ENCODE measurements at places on chromosomes 4 and X.

DNA sequence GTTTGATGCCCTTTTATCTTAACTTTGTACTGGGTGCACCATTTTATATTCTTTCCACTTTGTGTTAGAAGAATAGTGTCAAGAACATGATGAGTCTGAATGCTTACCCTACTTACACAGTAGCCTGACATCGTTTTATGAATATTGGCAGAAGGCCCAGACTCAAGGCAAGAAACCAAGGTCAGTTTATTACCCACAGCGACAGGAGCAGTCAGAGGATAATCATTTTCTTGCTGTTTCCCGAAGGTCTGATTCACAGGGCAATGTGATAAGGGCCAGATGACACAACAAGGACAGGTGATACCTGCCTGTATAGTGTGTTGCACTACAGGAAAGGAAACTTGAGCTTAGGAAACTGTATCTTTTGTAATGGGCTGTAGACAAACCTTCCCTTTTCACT is 417.4 kb downstream of the SPOCK3 start:
- no peak for DNase-seq

DNA sequence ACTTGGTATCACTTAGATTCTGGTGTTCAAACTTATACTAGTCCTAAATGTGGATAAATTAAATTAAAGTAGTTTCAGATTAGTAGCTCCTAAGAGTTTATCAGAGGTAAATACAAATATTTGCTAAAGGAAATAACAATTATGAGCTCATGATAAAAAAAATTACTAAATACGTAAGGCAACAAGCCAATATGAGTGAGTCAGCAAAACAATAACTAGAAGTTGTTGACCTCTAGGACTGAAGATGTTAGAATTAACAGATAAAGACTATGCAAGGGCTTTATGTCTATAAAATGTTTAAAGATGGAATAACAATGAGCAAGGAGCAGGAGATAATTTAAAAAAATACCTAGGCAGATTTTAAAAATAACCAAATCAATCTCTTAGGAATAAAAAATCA is 195.8 kb downstream of the CLCN4 start:
- DNase-seq = no peak

DNA sequence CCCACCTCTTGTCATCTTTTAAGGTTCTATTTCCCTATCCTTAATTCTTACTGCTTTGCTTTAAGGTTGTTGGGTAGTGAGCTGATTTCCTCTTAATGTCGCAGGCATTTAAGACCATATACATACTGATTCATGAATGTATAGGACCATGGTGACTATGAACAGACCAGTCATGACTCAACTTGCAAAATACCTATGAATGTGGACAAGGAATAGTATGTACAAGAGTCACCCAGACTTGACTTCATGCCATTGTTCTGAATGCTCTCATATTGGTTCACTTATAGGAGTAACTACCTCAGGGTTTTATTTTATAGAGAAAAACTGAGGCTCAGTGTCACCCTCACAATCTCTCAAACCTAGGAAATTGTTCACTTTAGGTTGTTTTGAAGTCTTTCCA is 44.3 kb downstream of the CCNG2 start:
- DNase-seq = peak; percentile 30

DNA sequence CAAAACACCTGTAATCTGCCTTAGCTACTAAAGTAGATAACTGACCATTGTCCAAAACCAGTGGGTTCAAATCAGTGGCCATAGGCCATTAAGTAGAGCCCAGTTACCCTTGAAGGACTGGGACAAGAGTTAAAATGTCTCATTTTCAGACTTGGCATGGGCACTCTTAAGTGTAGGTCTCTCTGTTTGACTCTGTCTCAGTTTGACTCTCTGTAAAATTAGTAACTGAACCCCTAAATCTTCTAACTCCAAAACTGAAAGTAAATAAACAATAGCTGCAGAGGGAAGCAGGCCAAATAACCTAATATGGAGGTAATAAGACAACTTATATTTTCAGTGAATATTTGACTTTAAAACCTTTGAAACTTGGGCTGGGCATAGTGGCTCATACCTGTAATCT is 89.1 kb downstream of the SLC16A2 start:
- no peak for DNase-seq

- no peak for DNase-seq
These were observed 38.9 kb downstream of the SAT1 start for GRCh38 chrX:23821847-23822246.

DNA sequence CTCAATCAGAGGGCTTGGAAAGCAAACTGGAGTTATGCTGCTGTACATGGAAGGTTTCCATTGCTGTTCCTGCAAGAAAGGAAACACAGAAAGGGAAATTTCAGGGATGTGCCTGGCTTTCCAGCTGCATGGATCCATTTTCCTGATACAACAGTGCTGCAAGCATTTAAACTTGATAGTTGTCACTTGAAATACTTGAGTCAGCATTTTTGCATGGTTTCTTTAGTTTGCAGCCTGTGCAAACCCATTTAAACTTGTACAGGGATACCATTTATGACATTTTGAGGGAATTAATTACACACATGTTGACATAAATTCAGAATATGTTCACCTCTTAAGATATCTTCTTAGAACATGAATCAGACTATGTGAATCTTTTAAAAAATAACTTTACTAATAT is 131.1 kb upstream of the RASGEF1B start:
- no peak for DNase-seq

DNA sequence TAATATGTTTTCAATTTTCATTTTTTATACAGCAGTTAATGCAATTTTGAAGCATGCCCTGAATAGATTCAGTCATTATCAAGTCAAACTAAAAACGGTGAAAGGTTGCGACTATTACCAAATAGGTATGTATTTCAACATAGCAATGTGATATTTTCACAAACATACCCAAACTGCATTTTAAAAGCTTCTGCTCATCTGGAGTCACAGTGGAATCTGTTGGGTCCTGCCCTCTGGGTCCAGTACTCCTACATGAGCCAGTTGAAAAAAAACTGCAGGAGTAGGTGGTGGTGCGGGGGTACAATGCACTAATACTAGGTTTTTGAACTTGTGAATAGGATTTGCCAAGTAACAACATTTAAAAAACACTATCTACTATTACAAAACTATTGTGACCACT is 938 bp downstream of the GPR34 start:
- DNase-seq = no peak

GRCh38 chr4:119059221-119059620 is 76.4 kb upstream of the MYOZ2 start:
- DNase-seq = no peak

DNA sequence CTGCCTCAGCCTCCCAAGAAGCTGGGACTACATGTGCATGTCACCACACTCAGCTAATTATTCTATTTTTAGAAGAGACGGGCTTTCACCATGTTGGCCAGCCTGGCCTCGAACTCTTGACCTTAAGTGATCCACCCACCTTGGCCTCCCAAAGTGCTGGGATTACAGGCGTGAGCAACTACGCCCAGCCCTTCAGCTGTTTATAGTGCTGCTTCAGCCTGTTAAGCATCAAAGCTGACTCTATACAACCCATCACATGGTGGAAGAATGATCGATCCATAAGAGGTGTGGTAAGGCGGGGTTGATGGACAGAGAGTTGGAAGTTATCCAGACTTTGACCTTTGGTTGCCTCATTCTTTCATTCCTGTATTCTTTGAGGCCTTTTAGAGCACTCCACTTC is 56.2 kb upstream of the RAPGEF2 start:
- no peak for DNase-seq

DNA sequence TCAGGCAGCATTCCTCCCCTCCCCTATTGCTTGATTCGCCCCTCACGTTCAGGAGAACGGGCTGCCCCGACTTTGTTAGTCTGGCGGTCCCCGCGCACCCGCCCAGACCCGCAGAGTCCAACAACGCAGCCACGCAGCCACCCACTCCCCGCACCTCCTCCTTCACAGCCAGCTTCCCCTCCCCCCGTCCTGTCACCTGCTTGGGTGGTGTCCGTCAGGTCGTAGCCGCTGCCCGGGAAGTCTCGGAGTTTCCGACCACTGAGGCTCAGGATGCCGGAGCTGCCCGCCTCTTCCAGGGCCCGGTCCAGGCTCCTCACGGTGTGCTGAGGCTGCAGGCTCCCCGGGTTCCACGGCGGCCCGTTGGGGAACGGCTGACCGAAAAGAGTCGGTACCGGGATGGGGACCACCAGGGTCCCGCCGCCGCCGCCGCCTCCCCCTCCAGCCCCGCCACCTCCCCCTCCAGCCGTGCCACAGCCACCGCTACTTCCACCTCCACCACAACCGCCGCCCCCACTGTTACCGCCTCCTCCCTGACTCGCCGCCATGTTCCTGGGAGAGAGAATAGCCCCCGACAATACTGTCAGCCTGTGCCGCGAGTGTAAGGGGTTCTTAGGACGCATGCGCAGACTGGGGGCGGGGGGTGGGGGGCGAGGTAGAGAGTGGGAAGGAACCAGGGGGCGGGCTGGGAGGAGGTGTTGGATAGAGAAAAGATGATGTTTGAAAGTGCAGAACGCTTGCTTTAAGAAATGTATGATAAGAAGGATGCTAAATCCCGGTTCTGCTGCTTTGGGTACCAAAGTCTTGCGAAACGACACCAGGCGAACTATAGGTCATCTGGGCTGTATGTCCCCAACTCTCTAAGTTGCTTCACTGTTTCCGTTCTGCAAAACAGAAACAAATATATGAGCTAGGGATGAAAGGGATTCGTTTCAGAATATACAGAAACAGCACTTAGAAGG is at the start of gene LRCH2:
Gene LRCH2, minus strand, starts transcription at position 600 of the 959 bp plus-strand sequence. Its CDS starts 55 bp downstream, at position 545.
- no peak for DNase-seq

GRCh38 chr4:13298655-13299054 is 185.5 kb downstream of the RAB28 start:
- DNase-seq = no peak

DNA sequence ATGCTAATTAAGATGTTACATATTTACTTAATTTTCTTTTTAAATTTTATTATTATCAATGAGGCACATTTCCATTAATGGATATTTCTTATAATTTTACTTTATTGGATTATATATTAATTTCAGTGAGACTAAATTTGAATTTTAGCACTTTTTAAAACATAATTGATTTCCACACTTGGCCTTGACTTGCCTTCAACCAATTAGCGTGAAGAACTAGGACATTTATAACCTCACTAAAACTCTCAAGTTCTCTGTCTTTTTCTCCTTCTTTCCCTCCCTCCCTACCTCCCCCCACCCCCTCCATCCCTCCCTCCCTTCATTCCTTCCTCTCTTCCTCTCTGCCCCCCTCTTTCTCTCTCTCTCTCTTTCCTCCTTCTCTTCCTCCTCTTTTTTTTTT is 1618.1 kb downstream of the C4orf33 start:
- DNase-seq = no peak

DNA sequence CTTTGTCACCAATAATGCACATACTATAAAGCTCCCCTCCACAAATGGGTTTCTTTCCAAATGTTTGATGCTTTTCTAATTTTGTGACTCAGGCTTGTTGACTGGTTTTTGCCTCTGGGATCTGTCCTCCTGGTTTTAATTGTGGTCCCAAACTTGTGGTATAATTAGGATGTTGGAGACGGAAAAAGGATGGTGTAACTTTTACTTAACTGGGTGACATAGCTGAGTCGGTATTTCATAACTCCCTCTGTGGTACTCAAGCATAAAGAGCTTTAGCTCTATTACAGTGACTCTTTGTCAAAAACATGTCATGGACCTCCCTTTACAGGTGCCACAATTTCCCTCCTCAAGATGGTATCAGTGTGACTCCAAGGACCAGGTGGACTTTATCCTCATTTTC is 119.7 kb upstream of the RBPJ start:
- DNase-seq = no peak

DNA sequence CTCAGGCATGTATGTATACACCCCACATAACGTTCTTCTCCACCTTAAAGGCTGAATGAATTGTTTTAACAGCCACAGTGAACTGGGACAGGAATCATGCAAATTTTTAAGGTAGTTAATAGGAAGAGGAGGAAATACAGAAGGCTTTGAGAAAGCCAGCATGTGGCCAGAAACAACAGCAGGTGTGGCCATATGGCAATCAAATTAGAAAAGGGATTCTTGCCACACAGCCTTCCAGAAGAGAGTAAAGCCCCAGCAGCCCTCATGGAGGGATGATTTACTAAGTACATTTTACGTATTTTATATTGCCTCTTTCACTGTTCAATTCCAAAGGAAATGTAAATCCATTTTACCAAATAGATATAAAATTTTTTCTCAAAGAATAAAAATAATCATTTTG is 792.2 kb downstream of the ADGRL3 start:
- DNase-seq = no peak

DNA sequence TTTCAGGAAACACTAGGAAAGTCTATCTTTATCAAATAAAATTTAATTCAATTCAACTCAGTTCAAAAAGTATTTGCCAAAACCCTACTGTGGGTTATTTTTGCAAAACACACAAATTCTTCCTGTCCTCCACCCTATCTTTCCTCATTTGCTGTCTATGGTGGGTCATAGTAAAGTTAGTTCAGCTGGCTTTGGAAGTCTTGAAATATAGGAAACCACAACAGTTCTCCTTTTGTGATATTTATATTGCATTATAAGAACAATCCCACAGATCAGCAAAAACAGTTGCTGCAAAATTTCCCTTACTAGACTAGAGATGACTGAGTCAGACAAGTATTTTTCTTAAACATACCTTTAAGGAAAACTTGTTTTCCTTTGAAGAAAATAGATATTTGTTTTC is 22.2 kb downstream of the CYBB start:
- no peak for DNase-seq

DNA sequence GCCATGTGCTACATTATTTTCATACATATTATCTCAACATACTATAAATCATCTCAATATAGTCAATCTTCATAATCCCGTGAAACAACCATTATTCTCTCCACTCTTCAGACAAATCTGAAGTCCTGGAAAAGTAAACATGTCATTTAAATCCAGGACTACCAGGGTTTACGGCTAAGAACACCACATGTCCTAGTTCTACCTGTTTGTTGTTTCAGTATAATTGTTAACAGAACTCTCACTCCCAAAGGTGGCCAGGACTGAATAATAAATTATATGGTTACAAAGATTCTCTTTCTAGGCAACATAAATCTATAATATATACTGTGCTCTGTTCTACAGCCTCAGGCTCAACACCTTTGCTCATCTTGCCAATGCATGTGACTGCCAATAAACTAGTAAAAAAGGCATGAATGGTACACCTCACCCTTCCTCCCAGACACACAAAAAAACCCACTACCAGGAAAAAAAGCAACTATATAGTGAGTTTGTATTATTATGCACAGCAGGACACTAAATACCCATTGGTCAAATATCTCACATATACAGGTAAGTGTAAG is 20.1 kb downstream of the EIF4E start:
- DNase-seq = no peak

- DNase-seq = no peak
These were observed at the start of gene ADH1B for GRCh38 chr4:99321241-99322191. Gene ADH1B (minus strand): TSS chr4:99321401. CDS start chr4:99321331, 70 bp downstream.

GRCh38 chrX:38879631-38880220 is 78.5 kb downstream of the MID1IP1 start:
- no peak for DNase-seq
